ENCODE measurements at places on chromosomes 1 and 21.

DNA sequence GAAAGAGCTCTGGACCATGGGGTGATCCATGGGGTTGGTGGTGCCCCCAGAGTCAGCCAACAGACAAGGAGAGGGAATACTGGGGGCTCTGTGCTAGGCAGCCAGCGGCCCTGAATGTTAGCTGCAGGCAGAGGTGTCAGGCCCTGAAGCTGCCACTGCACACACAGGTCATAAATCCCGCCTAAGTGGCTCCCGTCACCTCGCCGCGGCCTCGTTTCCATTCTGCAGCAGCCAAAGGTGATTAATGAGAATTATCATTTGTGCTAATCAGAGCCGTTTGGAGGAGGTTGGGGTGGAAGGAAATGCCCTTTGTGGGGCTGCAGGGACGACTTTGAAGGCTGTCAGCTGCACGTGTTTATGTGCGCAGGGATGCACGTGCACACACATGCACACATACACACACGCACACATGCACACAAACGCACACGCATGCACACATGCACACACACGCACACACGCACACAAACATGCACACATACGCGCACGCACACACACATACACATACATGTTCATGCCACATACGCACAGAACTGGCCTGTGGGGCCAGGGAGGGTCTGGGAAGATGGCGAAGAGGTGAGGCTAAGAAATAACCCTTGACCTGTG lies 88.8 kb upstream of the ARHGEF16 start:
- DNase-seq: no peak

GRCh38 chr1:232754930-232755329 lies 50.3 kb upstream of the MAP10 start:
- DNase-seq: no peak

- no peak for DNase-seq
Measured at GRCh38 chr1:112711670-112712069, 3.5 kb downstream of the PPM1J start.

GRCh38 chr1:17447501-17447992 lies 8.1 kb upstream of the RCC2 start:
- DNase-seq: no peak

GRCh38 chr1:180930687-180931086 lies 18.0 kb downstream of the KIAA1614 start:
- DNase-seq: no peak

DNA sequence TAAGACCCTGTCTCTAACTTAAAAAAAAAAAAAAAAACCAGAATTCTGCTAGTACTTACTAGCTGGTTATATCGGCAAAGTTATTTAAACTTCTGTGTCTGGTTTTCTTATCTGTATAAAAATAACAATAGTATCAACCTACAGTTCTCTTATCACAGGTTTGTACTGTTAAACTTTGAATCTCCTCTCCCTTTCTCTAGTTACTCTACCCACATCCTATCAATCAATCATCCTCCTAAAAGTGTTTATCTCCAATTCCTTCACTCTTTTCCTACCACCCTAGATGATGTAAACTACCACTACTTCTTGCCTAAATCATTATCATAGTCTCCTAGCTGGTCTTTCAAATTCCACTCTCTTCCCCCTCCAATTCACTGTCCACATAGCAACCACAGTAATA lies 27.6 kb downstream of the USP33 start:
- DNase-seq: no peak

DNA sequence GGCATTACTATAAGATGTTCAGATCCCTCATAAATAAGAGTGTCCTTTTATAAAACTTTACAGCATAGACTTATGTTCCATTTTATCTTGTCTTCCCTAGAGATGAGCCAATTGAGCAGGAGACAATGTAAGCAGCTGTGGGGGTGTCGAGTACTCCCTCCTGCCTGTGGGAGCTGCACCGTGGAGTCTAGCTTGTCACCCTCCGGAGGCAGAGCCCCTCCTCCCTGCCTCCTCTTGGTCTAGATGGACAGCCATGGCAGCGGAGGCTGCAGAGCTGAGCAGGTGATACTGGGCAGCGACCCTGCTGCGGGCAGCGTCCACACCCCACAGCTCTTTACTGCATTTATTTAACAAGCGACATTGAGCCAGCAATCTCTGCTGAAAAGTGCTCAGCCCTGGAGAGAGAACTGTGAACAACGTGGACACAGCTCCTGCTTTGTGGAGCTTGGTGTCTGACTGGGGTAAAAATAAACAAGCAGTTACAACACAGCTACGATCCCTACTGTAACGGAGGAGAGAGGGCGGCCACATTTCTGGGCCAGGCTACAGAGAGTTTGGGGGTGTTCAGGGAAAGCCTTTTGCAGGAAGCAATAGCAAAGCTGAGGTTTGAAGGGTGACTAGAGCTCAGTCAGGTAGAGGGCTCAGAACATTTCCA lies 12.8 kb upstream of the KIF21B start:
- DNase-seq: no peak

GRCh38 chr21:42900446-42900845 lies 7.3 kb downstream of the NDUFV3 start:
- no peak for DNase-seq

DNA sequence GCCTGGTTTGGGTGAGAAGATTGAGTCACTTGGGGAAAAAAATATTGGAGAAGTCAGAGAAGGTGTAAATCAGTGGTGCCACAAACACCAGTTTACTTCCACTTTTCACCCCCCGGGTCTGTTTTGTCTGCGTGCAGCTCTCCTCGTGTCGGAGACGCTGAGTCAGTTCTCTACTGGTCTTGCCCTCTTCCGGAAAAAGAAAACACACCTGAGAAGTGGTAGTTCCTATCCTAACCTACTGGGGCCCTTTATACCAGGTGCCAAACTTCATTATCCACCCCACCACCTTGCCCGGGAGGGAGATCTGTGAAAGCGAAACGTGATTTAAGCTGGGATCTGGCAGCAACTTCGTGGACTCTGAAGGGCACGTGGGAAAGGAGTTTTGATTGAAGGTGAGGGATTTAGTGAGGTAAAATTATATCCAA lies 855 bp upstream of the IVNS1ABP start:
- peak; percentile 56 for DNase-seq

- DNase-seq: no peak
Measured at GRCh38 chr1:232744847-232745246, 60.4 kb upstream of the MAP10 start.

DNA sequence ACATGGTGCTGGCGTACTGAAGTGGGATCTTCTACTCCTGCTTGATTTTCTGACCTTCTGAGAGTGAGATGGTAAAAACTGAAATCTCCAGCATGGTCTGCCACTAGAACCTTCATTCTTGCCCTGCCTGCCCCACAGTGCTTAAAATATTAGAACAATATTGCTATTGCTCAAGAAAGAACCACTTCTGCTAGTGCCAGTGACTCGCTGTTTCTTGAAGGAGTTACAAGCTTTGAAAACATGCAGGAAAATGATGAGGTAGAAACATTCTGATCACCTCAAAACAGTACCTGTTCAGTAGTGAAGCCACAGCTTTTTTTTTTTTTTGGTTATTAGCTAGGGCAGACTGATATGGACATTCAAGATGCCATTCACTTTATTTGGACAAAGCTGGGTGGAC lies 95.3 kb downstream of the BACH1 start:
- no peak for DNase-seq

GRCh38 chr1:201489643-201490261 lies 17.2 kb downstream of the CSRP1 start:
- DNase-seq: no peak

- DNase-seq: no peak
Measured at GRCh38 chr1:202282596-202283283, 59.0 kb downstream of the UBE2T start.
